ENCODE measurements at places on chromosomes 11 and 22.

- DNase-seq = no peak
These were observed 39.2 kb upstream of the SLN start for GRCh38 chr11:107751082-107751481.

DNA sequence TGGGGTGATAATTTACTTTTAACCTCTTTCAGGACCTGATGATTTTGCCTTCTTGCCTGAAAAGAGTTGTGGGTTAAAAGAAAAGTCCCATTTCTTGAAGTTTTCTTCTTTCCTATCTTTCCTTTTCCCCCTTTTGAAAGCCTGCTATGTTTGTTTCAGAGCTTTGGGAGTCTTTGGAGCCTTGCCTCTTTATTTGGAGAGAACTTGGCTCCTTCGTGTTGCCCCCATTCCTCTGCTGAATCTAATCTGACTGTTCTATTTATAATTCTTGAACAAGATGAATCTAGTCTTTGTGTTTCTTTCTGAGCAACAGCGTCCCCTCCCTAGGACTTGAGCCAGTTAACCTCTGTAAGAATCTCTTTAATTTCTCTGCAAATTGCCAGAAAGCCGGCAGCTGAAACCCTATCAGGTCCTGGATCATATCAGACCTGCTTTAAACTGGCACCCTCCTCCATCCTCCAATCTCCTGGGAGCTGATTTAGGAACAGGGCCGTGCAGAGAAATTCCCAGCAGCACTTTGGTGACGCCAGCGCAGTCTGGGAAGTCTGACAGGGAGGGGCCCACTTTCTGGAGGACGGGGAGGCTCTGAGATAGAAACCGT lies 289.1 kb upstream of the SORL1-AS1 start:
- DNase-seq = no peak

- no peak for DNase-seq
These were observed 176.3 kb upstream of the TMEM45B start for GRCh38 chr11:129639300-129639699.

DNA sequence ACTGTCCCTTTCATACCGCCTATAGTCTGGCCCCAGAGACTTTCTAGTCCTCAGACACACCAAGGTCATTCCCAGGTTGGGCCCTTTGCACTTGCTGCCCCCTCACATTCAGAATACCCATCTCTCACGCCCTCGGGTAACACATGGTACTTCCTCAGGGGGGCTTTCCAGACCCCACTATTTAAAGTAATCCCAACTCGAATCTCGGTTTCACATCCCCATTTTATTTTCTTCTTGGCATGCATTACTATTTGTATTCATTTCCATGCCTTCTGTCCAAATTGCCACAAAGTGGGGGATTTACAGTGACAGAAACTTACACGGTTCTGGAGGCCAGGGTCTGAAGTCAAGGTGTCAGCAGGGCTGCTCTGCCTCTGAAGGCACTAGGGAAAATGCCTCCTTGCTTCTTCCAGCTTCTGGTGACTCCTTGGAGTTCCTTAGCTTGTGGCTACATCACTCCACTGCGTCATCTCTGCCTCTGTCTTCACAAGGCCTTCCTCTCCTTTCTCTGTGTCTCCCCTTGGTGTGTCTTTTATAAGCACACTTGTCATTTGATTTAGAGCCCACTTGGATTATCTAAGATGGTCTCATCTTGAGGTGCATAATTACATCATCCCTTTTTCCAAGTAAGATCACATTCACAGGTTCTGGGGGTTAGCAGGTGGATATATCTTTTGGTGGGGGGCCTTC lies 15.1 kb downstream of the RCN1 start:
- no peak for DNase-seq

DNA sequence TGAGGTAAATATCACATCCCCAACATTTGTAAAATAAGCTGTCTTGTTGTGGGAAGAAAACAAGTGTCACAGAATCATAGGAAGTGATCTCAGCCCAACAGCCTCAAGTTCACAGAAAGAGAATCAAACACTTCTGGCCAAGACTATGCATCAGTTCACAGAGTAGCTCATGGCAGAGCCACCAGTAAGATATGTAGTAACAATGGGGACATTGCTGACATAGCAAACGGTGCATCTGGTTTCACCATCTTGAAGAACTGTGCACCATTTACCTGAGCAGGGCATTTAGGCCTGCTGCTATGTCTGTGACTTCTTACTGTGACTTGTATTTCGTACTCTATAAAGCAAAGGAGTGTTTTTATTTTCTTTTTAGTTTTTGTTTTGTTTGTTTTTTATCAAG lies 585.3 kb upstream of the FAT3 start:
- no peak for DNase-seq

GRCh38 chr11:47593934-47594855 lies at the start of gene C1QTNF4:
Gene C1QTNF4 (minus strand): TSS chr11:47594411. CDS start chr11:47590810, 3,601 bp downstream.
- DNase-seq = no peak

DNA sequence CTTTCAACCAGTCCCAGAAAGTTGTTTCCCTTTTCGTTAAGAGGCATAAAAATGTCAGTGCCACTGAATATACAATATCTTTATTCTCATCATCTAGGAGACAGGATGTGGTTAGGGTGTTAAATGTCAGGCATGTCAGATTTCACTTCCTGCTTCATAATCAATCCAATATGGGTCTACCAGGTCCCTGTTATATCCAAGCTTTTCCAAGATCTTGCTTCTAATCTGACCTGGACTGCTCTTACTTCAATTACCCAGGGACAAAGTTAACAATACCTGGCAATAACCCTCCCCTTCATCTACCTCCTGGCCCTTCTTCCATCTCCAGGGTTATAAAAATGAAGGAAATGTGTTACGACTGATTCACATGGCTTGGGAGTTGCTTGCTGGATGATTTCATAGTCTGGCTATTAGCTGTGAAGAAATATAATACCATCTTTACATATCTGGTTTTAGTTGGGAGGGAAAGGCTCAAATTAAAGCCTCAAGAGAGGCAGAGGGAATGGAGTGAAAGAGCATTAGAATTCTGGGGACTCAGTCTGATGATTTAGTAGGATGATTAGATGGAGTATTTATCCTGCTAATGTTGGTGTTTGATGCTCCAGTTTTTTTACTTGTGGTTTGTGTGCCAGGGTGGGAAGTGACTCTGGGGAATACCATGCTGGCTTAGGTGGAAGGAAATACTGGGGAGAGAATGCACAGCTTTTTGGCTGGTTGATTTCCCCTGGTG lies 534.3 kb downstream of the ETS1 start:
- no peak for DNase-seq
